ELF-1 (cell line): ENCODE measurements at places on chromosomes 2 and 18.
A peak's percentile ranks its signal among the peaks of the same experiment; 100 is the strongest.

DNA sequence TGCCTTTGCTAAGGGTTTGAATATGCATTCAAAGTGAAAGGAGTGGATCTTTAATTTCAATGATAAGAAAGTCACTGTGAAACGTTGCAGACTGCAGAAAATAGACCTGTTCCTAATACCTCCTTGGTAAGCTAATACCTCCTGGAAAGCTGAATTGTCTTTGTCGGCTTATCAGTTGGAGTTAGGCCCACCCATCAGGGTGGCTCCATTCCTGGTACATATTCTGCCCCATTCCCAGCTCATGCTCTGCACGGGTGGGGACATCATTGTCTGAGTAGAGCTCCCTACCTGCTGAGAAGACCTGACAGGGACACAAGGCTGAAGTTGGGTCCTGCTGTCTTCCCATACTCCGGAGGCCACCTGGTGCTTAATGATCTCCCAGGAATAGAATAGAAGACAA is 203.3 kb downstream of the EN1 start:
- peak; percentile 44 for DNase-seq

DNA sequence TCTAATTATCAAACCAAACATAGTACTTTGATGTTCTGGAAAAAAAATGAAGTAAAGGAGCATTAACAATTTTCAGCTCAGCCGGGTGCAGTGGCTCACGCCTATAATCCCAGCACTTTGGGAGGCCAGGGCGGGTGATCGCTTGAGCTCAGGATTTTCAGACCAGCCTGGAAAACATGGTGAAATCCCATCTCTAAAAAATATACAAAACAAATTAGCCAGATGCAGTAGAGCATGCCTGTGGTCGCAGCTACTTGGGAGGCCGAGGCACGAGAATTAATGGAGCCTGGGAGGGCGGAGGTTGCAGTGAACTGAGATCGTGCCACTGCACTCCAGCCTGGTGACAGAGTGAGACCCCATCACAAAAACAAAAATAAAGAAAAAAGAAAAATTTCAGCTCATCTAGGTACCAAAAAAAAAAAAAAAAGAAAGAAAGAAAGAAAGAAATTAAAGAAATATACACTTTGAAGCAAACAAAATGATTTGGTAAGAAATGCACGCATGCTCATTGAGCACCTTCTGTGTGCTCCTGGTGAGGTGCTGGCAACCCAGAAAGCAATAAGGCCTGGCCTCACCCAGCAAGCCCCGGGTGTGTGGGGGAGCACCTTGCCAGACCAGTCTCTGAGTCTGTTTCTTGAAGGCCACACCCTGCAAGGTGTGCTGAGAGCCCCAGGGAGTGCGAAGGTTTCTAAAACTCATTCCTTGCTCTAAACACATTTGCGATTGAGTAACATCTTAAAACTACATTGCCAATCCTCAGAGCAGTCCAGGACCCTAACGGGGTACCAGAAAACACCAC is 133.5 kb downstream of the TFCP2L1 start:
- peak; percentile 38 for DNase-seq

DNA sequence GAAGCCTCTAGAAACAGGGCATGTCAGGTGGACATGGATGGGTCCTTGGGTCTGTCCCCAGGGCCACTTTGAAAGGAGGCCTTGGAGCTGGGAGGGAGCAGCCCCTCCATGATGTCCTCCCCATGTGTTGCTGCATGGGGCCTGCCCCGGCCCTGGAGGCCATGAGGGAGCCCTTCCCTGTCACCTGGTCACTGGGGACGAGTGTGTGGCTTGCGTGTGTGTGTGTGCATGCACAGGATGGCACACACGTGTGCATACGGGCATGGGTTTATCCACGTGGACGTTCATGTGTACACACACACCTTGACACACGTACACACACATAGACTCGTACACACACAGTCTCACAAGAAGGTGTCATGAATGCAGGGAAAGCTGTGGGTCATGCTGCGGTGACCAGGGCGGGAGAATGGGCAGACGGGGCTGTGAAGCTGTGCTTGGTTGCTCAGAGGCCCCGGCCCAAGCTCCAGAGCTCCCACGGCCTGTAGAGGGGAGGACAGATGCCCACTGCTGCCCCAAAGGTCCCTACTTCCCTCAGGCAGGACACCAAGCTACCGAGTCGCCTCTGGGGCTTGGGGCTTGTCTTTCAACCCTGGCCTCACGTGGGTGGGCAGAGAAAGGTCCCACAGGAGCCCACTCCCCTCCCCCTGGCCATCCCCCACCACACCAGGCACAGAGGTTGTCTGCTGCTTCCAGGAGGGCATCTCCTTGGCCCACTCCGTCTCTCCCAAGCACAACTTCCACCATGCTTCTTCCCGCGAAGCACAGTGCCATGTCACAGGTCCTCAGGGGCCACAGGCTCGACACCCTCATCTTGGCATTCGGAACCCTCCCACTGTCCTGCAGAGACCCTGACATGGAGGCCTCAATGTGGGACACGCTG is 42.3 kb upstream of the GPC1 start:
- DNase-seq, result no peak

DNA sequence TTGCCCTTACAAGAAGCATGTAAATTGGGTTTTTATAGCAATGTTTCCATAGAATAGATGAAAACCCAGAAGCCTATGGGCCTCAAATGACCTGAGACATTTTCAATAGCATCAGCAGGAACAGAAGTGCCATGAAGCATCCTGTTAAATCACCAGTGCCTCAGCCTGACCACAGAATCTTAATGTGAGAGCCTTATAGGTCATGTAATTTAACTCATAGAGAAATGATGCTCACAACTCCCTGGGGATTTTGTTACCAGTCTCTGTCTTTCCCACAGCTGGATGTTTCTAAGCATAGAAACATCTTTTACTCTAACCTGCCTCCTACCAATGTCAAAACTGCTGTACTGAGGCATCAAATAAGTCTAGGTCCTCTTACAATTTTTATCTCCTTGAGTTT is 295.8 kb upstream of the ACVR2A start:
- no peak for DNase-seq

GRCh38 chr2:64403426-64403825 is 50.5 kb upstream of the LGALSL start:
- DNase-seq, result no peak

DNA sequence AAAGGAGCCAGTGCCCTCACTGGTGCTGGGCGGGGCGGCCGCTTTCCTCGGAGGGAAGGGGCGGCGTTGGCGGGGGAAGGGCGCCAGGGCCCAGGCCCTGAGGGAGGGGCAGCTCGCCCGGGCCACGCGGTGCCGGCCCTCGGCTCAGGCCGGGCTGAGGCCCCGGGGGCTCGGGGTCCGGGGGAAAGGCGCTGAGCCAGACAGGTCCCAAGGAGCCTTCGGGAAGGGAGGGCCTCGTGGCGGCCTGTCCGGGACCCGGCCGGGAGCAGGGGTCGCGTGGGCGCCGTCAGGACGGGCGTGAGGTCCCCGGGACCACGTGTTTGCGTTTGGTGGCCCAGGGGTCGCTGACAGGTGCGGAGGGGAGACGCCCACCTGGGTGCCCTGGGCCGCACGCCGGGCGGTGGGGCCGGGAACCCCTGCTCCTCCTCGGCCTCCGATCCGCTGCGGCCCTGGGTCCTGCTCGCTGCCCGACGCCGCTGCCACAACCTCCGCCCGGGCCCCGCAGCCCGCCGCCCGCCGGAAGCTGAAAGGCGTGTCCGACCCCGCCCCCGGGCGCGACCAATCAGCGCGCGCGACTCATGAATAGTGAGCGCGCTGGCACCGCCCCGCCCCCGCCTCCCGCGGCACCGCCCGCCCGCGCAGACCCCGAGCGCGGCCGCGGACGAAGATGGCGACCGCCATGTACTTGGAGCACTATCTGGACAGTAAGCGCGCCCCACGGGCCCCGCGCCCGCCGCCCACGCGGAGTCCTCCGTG is at the start of gene ING5:
Gene ING5 (plus strand): TSS at position 641 of the 756 bp plus-strand sequence. CDS start 27 bp downstream, at position 668.
- peak; percentile 91 for DNase-seq

DNA sequence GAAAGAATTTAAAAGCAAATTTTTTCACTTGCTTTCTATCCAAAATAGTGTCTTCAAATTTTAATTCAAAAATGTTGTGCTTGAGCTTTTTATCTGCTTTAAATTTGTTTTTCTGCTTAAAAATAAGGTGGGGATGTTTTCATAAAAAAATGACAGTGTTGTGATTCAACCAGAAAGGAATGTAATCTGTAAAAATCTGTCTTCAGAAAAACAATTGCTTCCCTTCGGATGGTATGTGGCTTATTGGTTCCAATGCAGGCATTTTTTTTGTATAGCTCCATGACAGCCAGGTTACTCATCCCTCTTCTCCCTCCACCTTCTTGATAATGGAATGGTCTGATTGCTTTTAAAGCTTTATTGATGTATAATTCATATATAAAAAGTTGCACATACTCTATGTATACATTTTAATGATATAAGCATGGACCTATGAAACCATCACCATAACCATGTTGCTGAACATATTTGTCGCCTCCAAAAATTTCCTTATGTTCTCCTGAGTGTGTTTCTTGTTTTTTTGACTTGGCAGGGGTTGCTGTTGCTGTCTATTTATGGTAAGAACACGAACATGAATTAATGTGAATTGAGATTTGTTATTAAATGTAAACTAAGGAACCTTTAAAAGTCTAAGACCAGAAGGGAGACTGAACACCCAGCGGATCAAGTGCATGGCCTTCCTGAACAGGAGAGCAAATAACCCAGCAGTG is 363.7 kb upstream of the SPHKAP start:
- no peak for DNase-seq

GRCh38 chr2:197873293-197873701 is 68.9 kb downstream of the PLCL1 start:
- DNase-seq, result peak; percentile 37

GRCh38 chr2:206563374-206563773 is 78.9 kb upstream of the FAM237A start:
- DNase-seq, result no peak

GRCh38 chr18:33839452-33840211 is 261.6 kb downstream of the ASXL3 start:
- DNase-seq, result peak; percentile 15

GRCh38 chr18:35106845-35107148 is 65.6 kb downstream of the MAPRE2 start:
- DNase-seq, result no peak

- no peak for DNase-seq
Measured at GRCh38 chr2:237644381-237644703, 17.0 kb downstream of the LRRFIP1 start.

GRCh38 chr2:25276569-25277465 is 64.9 kb downstream of the DNMT3A start:
- peak; percentile 79 for DNase-seq

DNA sequence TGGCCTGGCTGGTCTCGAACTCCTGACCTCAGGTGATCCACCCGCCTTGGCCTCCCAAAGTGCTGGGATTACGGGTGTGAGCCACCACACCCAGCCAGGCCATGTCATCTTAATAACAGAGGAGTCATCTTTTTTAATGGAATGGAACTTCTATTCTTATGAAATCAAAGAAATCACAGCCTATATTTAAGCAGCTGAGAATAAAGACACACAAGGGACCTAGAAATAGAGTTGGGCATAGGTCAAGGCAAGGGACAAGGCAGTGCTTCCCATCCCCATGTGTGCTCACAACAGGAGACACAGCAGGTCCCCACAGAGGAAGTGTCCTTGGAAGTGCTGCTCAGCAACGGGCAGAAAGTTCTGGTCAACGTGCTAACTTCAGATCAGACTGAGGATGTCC is 3.2 kb downstream of the SNX17 start:
- DNase-seq, result no peak

- DNase-seq, result no peak
Measured at GRCh38 chr18:3690764-3691066, 240.7 kb downstream of the TGIF1 start.

GRCh38 chr2:205709319-205709718 is 27.0 kb downstream of the NRP2 start:
- no peak for DNase-seq

DNA sequence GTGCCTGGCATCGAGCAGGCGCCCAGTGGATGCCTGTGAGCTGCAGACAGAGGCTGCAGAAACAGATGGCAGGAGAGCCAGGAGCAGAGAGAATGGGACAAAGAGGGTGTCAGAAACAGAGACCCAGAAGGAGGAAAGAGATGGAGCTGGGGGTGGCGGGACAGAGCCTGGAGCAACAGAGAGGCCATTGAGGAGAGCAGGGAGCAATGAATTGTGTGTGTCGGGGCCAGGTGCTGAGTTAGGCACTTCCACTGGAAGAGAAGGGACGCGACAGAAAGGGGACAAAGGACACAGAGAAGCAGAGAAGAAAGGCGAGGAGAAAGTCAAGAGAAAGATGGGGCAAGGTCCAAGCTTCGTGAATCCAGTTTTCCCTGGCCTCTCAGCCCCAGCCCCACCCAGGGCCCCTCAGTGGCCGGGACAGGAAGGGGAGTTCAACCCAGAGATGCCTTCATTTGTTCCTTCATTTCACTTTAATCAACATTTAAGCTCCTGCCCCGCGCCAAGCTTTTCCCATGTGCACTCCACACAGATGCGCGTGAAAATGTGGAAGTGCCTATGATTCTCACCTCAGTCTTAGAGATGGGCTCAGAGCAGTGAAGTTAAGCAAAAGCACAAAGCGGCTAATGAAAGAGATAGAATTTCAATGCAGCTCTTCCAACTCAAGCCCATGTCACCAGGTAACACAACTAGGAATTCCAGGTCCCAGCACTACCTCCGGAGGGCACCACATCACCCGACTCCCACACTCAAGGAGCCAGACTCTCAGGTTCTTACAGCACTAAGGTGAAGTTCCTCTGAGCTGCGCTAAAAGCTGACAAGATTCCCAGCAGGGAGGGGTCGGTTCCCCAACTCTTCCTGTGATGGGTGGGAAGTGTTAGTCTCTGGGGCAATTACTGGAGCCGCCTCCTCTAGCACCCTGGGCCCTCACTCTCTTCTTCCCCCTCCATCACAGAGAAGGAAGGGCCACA is 55.1 kb downstream of the TNS1 start:
- peak; percentile 67 for DNase-seq

DNA sequence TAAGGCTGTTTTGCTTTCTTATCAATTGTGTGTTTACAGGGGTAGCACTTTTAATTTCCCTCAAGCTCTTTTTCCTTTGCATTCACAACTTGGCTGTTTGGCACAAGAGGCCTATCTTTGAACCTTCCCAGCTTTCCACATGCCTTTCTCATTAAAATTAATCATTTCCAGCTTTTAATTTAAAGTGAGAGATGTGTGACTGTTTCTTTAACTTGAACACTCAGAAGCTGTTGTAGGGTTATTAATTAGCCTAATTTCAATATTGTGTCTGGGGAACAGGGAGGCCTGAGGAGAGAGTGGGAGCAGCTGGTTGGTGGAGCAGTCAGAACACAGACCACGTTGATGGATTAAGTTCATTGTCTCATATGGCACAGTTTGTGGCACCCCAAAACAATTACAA is 4.7 kb downstream of the ASB1 start:
- DNase-seq, result no peak

GRCh38 chr2:216563646-216564045 is 65.0 kb downstream of the RPL37A start:
- DNase-seq, result no peak

DNA sequence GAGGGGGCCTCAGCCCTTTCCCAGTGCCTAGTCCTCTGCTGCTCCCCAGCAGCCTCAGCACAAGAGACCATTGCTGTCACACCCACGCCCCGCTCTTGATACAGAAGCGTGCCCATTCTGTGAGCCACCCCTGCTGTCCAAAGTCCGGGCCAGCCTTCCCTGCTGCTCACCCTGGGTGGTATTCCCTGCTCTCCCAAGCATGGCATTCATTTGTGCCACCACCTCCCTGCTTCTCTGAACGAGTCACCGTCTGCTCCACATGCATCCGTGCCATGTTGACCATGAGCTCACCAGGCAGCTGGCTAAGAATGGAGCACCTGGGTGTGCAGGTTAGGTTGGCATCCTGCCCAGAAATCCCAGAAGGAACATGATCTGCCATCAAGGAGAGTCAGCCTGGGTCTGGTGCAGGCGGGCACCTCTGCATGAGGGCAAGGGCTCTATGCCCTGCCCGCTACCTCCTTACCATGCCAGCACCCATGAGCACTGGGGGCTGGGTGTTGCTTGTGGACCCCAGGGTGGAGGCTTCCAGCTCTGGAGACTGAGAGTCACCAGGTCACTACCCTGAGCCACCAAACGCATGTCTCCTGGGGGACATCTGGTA is 63.0 kb downstream of the TWIST2 start:
- no peak for DNase-seq
